ENCODE measurements at places on chromosomes 7 and 10.

- DNase-seq, result peak; percentile 22
Observed at GRCh38 chr7:28298870-28299518, 113.3 kb upstream of the CREB5 start.

- DNase-seq, result no peak
Observed at GRCh38 chr10:64209561-64209960, 688.4 kb downstream of the REEP3 start.

- DNase-seq, result no peak
Observed at GRCh38 chr10:125000366-125001312, 58.7 kb downstream of the ZRANB1 start.

DNA sequence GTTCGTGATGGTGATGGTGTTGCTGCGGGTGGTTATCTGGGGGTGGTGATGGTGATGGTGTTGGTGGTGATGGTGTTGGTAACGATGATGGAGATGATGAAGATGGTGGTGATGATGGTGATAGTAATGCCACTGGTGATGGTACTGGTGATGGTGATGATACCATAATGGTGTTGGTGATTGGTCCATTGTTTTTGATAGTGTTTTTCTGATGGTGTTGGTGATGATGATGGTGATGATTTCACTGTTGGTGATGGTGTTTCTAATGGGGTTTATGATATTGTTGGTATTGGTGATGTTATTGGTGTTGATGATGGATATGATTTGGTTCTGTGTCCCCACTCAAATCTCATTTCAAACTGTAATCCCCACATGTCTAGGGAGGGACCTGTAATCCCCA, 51.7 kb upstream of the PITRM1 start:
- no peak for DNase-seq

GRCh38 chr10:118746246-118746645, 8.5 kb downstream of the CACUL1 start:
- no peak for DNase-seq

DNA sequence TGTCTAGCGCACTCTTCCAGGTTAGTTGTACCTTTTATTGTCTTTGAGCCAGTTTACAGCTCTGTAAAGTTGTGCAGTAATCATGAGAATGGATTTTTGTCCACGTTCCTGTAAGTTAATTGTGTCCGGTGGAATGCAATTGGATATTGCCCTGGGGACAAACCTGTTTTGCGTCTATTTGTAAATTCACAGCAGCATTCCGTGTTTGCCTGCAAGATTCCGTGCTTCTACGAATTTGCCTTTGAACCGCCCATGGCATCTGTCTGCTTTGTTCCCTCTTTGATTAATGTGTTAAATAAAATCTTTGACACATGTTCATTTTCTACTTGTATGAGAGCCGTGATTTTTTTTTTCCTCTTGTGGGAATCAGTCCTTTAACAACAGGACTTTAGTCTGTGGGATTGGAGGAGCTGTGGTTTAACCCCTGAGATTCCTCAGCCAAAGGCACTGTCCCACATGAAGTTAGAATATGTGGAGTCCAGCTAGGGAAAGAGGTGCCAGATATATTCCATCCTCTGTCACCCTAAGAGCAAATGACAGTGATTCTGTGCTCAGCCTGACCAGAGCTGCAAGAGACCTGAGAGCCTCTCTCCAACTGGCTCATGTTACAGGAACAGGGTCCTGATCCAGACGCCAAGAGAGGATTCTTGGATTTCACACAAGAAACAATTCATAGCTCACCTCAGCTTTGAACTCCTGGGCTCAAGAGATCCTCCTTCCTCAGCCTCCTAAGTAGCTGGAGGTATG, 126.3 kb downstream of the COL26A1 start:
- DNase-seq, result no peak

DNA sequence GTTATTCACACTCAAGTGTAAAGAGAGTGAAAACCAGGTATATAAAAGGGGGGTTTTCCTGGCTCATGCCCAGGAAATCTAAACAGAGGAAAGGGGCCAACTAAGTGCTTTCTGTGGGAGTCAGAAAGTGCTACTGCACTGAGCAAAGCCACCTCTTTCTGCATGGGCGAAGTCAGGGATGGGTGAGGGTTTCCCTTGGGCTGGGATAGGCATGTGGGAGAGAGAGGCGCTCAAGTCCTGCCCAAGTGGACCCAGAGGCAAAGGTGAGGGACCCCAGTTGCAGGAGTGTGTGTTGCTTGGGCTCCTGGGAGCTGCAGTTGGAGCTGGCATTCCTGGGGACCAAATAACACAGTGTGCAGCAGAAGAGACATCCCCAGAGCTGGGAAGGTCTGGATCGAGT, 65.9 kb downstream of the PRR15 start:
- no peak for DNase-seq

- no peak for DNase-seq
Observed at GRCh38 chr10:15545266-15545665, 174.2 kb upstream of the FAM171A1 start.

DNA sequence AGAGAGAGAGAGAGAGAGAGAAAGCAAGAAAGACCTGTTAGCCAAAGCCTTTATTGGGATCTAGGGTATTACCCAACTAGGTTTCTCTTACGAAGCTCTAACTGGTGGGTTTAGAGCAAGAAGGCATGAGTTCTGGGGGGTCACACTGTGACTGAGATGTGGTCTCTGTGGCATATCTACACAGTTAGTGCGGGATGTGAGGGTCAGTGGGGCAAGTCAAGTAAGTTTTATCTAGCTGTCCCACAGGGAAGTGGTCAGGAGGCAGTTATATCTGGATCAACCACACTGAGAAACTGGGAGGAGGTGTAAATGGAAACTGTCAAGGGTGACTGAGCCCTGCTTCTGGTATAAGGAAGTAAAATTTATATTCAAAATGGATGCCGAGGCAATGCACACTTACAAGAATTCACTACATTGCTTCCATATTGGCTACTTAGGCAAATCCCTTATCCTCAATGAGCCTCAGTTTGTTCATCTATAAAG, 331.6 kb upstream of the HPS1 start:
- no peak for DNase-seq

GRCh38 chr7:127658970-127659630, 7.1 kb downstream of the SND1 start:
- no peak for DNase-seq

DNA sequence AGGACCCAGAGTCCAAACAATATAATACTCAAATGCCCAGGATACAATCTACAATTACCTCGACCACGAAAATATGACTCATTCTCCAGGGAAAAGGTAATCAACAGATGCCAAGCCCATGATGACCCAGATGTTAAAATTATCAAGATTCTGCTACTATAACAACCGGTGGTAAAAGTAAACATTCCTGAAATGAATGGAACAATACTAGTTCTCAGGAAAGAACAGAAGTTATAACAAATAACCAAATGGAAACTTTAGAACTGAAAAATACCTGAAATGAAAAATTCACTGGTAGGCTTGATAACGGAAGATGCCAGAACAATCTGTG, 34.1 kb upstream of the GUSB start:
- DNase-seq, result no peak

DNA sequence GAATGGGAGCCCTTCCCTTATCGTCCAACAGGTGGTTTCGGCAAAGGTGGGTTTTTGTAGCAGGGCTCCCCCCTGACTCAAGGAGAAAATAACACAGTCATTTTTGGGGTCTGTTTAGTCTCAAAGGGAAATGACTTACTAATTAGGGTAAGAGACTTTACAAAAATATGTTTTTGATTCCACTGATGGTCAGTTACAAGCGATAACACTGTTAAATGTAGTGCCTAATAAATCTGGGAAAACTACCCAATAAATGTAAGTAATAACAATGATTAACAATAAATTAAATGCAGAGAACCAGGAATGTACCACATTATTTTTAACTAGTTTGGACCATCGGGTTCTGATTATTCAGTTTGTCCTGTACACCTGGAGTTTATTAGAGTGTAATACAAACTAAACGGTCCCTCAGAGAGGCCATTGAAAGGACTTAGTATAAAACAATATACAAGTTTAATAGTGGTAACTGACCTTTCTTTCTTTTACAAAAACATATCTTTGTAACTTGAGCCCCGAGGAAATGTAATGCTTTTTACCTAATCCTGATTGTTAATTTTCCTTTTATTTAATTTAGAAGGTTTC, 216.2 kb upstream of the HABP2 start:
- no peak for DNase-seq

GRCh38 chr10:36117231-36117630, 475.1 kb upstream of the FZD8 start:
- no peak for DNase-seq

DNA sequence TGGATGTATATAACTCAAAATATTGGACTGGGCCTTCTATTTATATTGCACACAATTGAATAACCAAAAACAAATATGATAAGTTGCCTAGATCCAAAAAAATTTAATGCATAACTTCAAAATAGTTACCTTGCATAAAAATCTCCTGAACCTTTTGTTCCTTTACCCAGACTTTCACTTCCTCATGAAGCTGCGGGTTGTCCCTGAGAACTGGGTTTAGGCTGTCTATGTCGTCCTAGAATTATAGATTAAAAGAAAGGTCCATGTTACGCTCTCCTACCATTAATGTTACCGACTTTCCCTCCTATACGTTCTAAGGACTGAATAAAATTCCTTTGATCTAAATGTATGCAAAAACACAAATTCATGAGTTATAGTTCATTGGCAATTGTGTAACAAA, 86.6 kb downstream of the NRBF2 start:
- DNase-seq, result no peak

DNA sequence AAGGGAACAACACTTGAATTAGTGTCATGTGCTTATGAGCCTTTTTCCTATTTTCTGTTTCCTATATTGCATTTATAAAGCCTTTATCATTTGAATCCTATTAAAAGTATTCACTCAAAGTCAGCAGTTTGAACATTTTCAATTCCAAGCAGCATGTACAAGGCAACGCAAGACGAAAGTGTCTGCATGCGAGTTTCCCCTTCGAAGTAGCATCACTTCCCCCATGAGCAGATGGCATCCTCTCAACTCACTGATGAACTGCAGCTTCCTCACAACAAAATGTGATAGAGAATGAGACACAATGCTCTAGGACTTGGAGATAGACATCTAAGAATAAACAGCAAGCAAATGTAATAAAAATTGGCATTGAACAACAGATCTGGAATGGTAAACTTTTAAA, 270.7 kb downstream of the PRPF18 start:
- DNase-seq, result no peak

DNA sequence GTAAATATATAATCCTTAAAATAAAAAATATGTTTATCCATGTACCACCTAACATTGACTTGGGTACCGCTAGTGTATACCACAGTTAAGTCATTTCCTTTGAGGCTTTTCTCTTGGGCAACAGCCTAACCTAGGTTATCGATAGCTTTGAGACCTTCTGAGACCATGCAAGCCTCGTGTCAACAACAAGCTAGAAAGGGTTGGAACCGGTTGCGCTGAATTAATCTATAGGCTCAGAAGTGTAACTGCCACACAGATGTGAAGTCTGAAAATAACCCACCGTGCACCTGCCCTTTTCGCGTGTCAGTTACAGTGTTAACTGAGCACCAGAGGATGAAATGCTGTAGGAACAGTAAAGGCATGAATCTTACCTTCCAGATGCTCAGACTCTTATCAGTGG, 59.8 kb downstream of the ARID5B start:
- no peak for DNase-seq

- no peak for DNase-seq
Observed at GRCh38 chr10:124030061-124030460, 63.3 kb downstream of the CHST15 start.

DNA sequence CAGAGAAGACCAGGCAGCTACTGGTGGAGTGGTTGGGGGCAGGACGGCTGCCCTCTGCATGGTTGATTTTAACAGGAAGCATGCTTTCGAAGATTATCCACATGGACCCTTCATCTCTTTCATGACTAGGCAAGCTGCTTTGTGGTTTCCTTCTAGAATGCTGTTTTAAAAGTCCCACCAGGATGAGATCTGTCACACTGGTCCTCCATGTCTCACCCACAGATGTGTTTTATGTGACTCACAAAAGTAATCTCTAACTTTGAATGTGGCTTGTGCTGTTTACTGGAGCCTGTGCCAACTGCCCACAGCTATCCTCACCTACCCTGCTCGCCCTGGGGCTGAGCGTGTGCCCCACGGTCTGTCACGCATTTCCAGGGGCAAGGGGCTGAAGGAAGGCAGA, 188.8 kb downstream of the GFRA1 start:
- no peak for DNase-seq

GRCh38 chr7:100372256-100372655, 1.0 kb upstream of the PILRA start:
- no peak for DNase-seq

GRCh38 chr7:31893365-31893764, 176.8 kb downstream of the PDE1C start:
- DNase-seq, result no peak

GRCh38 chr7:149205690-149206381, 10.5 kb downstream of the ZNF282 start:
- DNase-seq, result no peak

- DNase-seq, result no peak
Observed at GRCh38 chr10:131031346-131031745, 280.2 kb downstream of the TCERG1L start.

GRCh38 chr7:158431941-158432347, 155.7 kb downstream of the PTPRN2 start:
- DNase-seq, result no peak

Data from NCI-H187 treated with DMSO at 0.1 percent for 48 hours (cell line).